ENCODE measurements at places on chromosomes 3 and 15.

GRCh38 chr3:72034986-72035385, 250.0 kb upstream of the PROK2 start:
- DNase-seq, result no peak

DNA sequence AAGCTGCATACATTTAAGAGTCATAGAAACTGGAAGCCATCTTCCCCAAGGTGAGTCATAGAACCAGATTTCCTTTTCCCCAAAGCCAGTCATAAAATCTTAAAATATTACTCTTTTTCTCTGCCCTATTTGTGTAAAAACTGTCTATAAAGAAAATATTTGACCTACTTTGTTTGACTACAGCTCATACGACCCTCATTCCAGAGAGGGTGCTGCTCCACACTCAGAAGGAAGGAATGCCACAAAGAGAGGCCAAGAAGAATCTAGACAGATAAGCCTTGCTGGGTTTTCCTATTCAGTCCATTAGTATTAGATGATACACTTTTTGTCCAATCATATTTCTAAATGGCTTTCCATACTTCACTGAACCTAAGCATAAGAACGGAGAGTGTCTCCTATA, 671.6 kb upstream of the SGO1 start:
- DNase-seq, result no peak

- no peak for DNase-seq
Observed at GRCh38 chr15:35139822-35140221, 54.7 kb upstream of the NANOGP8 start.

- no peak for DNase-seq
Observed at GRCh38 chr3:197746209-197746608, 3.5 kb upstream of the FYTTD1 start.

DNA sequence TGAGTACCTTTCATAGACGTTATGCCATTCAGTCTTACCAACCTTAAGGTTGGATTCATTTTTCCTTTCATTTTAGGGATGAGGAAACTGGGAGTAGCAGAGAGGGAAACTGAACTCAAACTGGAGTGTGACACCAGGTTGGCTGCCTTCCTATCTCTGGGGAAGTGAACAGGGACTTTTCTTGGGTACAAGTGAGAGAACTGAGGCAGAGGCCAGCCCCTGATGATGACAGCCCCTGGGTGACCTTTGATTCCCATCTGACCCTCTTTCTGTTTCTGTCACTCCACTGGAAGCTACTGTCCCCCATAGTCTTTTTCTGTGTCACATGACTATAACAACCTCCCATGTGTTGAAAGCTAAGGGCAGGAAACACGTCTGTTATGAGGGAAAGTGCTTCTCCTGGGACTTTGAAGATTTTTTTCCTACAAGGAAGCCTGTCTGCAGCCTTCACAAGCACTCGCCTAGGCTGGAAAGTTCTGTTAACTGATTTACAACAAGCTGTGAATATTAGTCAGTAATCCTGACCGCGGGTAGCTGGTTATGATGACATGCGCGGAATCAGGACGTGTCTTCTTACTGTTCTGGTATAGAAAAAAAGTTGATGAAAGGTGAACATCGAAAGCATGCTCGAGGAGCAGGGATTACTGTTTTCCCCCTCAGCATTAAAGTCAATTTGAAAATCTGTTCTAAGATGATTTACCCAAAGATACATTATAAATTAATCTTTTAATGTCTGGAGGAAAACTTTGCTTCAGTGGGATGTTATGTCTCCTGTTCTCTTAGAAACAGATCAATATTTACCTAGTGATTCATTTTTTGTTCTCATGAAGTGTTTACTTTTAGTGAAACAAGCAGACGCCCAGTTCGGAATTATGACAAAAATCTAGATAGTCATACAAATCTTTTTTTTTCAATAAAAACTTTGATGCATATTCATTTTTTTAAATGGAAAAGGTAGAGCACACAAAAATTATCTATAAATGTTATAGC, 31.5 kb downstream of the ABHD2 start:
- DNase-seq, result no peak

- DNase-seq, result no peak
Observed at GRCh38 chr3:178915365-178915764, 156.2 kb downstream of the ZMAT3 start.

GRCh38 chr15:57060799-57061198, 142.4 kb downstream of the TCF12 start:
- DNase-seq, result no peak
